ENCODE measurements at places on chromosomes 5 and 9.

GRCh38 chr5:149135536-149136201 lies 5.6 kb upstream of the ABLIM3 start:
- peak; percentile 80 for DNase-seq

- DNase-seq, result peak; percentile 87
Measured at GRCh38 chr9:86405926-86406325, 51.7 kb upstream of the TUT7 start.

DNA sequence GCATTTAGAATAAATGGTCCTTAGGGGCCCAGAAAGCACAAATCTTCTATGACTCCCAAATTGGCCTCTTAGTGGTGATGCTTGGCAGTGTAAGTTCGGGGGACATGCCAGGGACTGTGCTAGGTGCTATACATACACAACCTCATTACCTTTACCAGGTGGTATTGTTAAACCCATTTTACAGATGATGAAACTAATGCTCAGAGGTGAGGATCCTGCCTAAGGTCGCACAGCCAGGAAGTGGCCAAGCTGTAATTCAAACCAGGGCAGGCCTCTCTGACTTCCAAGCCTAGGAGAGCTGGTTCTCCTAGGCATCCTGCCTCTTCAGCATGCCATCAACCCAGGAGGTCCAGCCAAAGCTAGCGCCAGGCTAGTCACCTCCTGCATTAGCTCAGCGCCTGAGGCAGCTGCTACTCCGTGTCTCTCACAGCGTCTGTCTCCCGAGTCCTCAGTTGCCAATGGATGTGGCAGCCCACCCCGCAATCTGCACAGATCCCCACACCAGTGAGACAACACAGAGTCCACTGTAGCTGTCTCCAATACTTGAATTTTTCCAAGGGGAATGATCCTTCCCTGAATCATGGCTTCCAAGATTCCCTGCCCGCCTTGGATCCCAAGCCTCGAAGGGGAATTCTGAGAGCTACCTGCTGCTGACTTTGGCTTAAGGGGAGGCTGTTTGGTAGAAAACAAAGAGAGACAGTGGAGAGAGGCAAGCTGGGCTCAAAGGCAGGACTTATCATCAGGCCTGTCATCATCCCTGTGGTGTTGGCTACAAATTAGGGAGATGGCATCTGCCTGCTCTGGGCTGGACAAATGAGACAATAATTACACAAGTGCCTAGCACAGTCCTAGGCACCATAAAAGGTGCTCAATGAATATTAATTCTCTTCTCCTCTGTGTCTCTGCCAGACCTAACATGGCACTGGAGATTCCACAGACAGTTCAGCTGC lies 52.6 kb downstream of the CRB2 start:
- DNase-seq, result no peak

DNA sequence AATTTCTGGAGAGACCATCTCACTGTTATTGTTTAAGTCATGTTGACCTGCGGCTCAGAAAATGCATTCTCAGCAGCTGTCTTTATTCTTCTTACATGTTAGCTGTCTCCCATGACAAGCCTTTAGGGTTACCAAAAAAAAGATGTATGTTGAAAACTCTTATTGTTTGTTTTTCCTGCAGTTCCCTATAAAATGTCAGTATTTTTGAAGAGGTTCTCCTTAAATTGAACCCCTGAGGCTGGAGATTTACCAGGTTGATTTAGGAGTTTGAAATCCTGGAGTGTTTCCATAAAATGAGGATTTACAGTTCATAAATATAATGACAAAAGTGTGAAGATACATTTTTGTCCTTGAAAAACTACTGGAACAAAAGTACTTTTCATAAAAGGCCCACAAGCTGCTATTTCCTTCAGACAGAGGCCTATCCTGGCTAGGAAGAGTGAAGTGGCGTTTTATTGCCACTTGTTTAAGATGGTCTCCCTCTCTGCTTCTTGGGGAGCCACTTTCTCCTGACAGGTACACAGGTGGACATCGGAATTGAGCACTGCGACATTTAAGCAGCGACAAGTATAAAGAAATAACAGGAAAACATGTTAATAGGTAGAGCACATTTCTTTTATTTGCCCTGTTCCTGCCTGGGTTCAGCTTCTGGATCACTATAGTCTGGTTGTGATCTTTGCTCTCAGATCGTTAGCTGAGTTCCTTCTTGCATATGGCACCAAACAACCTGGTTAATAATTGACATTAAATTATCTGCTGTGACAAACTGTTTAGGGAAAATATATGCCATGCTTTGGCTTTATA lies 344.8 kb upstream of the RPS23 start:
- DNase-seq, result no peak

- peak; percentile 71 for DNase-seq
Measured at GRCh38 chr9:133119103-133119845, 1.8 kb downstream of the RALGDS start.

- DNase-seq, result no peak
Measured at GRCh38 chr9:137286975-137287383, 9.5 kb downstream of the TOR4A start.

DNA sequence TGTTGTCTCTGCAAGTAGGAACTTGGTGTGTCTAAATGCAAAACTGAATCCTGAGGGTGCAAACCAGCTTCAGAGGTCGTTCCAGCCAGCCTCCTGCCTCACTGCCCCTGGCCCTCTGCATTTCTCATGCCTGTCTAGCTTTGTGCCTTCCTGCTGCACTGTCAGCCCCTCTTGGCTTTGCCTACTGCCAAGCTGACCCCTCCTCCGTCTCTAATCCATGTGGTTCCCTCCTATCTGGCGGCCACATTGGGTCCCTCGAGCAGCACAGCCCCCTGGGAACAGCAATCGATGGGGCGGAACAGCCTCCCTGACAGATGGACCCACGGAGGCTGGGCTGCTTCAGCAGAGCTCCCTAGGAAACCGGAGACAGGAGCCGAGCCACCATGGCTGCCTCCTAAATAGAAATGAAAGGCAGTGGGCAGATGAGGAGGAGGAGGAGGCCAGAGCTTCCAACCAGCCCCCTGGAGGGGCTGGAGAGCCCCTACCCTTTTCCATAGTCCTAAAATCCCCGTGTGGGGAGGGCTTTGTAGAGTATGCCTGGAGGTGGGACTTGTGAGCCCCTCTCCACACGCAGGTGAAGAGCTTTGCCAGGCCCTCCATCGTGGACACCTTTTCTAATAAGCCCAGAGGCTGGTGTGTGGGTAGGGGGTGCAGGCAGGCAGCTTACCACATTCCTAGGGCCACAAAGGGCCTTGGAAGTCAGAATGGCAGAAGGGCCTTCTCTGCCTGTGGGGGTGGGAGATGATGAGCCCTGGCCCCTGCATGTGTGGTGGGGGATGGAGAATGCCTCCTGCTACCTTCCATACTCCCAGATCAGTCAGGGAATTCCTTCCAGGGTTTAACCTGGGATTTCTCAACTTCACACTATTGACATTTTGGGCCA lies 9.2 kb upstream of the CXXC5 start:
- no peak for DNase-seq

DNA sequence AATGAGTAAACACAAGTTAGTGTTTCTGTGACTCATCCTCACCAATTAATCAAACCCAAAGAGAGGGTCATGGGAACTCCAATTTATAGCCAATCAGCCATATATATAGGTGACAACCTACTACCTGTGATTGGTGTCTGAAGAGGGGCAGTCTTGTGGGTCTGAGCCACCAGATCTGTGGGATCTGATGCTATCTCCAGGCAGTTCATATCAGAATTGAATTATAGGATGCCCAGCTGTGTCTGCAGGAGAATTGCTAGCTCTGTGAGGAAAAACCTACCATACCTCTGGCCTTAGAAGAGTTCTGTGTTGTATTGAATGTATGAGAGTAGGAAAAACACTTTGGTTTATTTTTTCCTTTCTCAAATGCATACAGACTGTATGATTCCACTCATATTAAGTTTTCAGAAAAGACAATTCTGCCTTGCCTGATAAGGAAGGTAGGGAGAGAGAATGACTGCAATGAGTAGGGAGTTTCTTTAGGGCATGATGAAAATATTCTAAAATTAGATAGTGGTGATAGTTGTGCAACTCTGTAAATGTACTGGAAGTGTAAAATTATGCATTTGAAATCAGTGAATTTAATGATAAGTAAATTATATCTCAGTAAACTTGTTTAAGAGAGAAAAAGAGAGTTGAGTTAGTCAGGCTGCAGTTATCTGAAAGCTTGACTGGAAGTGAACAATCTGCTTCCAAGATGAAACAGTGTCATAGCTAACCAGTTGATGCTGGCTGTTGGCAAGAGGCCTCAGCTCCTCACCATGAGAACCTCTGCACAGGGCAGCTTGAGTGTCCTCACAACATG lies 274.9 kb downstream of the AUH start:
- DNase-seq, result no peak
